Stimulated activated naive CD4-positive, alpha-beta T cell treated with Interleukin-2 at 50 U/mL for 16 hours (primary cell): ENCODE measurements at places on chromosomes 3 and 15.

DNA sequence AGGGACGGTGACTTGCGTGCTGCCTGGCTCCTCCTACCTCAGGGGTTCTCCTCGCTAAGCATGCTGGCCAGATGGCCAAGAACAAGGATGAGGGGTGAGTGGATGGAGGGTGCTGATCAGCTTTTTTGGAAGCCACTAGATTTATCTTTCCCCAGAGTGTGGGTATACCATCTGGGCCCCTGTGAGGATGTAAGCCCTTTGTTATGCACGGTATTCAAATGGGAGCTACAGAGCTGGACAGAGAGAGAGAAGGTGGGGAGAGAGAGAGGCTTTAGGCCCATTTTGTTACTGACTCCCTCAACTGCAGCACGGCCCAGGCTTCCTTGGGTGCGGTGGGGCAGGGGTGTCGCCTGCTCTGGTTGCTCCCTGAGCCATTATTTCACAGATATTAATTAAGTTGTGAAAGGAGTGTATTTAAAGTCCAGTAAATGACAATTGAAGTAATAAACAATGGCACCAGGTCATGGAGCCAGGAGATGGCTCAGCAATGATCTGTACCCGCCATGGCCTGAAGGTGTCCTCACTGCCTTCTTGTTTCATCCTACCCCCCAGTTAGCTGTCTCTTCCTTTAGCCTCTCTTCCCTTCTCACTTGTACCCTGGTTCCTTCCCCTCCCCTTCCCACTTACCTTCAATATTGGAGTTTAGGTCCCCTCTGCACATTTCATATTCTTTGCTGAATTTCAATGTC lies 158.0 kb downstream of the CLSTN2 start:
- DNase-seq = no peak

- no peak for DNase-seq
Measured at GRCh38 chr3:37014620-37015019, 21.3 kb downstream of the MLH1 start.

- DNase-seq = no peak
Measured at GRCh38 chr3:195539479-195539878, 3.6 kb downstream of the PPP1R2 start.

GRCh38 chr3:126352476-126353454 lies 4.4 kb downstream of the KLF15 start:
- no peak for DNase-seq

- DNase-seq = no peak
Measured at GRCh38 chr3:122770521-122771202, 23.0 kb downstream of the HSPBAP1 start.

DNA sequence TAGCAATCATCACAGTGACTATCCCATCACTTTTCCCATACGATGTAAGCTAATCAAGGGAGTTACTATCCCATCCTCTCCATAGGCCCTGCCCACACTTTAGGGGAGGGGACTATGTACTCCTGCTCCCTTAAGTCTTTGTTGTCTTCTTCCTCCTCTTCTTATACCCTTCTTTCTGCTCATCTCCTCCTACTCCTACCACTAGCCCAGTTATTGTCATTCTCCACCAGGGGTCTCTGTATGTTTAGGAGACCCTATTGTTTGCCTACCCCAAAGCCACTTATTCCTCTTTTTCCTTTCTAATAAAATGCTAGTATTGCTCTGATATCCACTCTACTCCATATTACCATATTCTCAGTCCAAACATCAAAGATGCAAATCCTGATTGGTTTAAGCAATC lies 27.8 kb downstream of the STAC start:
- no peak for DNase-seq

DNA sequence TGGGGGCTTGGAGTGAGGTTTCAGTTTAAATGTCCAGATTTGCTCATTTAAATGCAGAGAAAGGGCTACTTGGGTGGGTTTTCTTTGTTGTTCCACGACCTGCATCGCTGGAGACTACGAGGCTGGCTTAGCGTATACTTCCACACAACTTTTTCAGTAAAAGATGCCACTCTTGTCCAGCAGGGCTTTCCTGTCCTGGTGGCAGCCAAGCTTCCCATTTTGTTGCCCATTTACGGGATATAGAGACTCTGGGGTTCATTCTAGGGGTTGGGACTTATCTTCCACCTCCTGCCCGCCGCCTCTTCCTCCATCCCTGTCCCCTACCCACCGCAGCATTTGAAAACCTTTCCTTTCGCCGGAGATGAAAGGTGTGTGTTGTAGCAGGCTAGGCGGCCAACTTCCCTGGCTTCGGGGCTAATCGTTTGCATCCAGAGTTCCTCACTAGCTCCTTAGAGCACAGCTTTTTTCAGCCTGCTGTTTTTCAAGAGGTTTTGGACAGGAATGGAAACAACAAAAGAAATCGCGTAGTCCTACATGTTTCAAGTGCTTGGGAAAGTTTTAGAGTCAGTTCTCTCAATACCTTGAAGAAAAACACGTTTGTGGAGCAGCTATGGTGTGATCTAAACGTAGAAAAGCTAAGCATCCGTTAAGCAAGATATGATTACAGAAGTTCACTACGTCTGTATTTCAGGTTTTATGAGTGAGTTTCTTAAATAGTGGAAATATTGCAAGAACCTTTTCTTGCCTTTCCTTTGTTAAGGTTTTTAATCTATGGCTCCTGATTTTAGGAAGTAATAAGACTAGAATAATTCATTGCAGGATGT lies 843 bp downstream of the CHRNA5 start:
- no peak for DNase-seq

DNA sequence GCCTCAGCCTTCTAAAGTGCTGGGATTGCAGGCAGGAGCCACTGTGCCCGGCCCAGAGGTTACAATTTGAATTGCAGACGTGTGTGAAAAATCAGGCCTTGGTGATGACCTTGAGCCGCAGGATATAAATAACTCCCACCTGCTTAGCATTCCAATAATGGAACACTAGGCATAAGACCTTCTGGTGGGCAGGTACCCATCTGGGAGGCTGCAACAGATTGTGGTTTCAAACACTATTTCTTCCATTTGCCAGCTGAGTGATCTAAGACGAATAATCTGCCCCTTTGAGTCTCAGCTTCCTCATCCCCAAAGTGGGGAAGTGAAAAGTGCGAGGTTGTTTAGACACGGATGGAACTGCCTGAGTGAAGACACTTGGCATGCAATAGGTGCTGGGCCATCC lies 47.7 kb upstream of the HERC1 start:
- no peak for DNase-seq

DNA sequence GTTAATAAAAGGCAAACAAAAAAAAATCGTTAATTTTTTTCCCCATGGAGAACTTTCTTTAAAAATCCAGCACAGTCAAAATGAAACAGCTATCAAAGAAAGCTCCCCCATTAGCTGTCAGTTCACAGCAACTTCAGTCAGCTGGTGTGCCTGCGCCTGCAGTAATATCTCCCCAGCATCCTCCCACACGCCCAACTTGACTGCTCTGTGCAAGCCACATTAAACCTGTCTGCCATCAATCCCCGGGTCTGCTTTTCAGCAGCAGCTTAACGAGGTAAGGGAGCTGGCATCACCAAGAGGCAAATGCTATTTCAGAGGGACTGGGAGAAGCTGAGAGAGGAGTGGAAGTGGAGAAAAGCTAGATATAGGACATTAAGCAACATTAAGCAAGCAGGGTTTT lies 337.5 kb downstream of the GAP43 start:
- DNase-seq = no peak

GRCh38 chr3:103136621-103137020 lies 701.8 kb downstream of the ZPLD1 start:
- no peak for DNase-seq

DNA sequence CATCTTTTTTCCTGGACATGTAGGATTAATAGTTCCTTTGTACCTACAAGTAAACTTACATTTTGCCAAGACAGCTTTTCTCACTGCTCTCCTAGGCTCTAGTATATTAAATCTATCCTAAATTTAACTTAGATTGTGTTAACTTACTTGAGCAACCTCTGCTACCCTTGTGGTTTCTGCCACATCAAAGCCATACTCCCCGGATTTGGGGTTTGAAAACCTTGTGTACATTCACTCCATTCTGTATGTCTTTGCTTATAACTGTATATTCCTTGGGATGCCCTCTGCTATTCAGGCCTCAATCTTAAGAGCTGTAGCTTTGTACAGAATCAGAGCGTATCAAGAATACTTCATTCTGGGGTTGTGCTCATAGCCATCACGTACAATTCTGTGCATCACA lies 60.4 kb downstream of the ARIH1 start:
- no peak for DNase-seq

DNA sequence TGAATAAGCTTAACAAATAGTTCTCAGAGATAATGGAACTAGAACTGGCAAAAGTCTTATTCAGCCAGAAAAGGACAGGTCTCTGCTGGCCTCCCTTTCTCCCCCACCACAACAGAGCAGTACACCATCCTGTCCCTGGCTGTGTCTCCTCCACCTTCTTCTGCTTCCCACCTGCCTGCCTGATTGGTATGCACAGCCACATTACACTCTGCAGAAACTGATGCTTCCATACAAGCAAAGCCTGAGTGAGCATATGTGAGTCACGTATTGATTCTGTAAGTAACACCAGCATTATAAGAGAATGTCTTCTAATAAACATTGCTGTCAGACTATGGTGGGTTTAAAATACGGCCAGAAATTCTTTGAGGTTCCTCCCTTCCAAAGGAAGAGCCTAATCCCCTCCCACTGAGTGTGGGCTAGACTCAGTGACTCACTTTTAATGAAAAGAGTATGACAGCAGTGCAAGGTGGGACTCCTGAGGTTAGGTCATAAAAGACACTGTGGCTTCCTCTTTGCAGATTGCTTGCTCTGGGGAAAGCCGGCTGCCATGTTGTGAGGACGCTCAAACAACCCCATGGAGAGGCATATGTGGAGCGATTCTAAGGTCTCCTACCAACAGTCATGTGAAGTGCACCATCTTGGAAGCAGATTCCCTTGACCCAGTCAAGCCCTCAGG lies 44.4 kb downstream of the ANXA2 start:
- DNase-seq = no peak

DNA sequence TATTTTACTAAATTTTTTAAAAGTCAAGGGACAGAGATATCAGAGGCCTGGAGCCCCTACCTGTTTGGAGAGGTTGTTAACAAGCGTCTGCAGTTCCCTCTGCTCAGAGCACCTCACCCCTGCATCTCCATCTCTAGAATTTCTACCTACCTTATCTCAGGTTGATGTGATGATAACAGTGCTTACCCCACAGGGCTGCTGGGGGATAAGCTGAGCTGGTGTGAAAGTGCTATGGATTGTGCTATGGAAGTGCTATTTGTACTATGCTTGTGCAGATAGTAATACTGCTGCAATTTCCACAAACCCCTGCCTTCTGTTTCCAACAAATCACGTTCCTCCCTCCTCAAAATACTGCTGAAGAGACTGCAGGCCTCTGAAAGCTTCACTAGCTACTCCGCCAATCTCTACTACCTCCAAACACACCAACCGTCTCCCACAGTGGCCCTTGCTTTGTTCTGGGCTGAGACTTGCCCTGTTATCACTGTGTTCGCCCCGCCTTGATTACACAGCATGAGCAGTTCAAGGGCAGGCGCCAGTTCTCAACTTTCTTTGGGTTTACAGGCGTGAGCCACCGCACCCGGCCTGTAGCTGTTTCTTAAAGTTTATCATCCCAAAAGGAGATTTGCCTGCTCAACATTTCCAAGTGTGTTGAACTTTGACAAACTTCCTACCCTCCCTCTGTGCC lies 28.4 kb upstream of the PARL start:
- no peak for DNase-seq
